SK-MEL-5 (cell line): ENCODE measurements at places on chromosomes 7 and 10.
A peak's percentile ranks its signal among the peaks of the same experiment; 100 is the strongest.

DNA sequence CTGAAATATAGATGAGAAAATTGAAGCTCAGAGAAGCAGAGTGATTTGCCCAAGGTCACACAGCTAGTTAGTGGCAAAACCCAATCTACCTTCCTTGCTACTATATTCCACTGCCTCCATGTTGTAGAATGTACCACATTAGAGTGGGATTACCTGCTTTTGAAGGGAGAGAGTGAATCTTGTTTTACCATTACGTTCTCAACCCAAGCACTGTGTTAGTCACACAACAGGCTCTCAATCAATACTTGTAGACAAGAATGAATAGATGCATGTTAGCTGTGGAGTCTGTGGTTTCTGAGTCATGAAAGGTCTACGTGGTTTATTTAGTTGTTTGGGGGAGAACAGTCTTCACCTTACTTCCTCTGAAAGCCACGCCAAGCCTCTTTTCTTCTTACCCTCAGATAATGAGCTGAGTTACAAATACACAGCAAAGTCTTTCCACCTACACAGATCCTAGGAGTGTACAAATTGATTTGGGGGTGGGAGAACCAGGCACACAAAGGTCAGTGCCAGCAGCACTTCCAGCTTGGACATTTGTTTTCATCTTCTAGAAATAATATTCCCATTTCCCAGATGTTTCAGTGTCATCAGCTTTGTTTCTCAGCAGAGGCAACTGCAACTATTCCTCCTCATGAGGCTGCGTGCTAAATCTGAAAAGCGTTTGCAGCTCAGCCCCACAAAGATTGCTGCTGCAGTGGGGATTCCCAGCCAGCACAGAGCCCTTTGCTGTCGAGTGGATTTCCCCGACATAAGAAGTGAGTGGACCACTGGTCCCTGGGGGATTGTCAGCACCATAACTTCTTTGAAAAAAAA lies 71.5 kb upstream of the ADO start:
- DNase-seq, result peak; percentile 56

DNA sequence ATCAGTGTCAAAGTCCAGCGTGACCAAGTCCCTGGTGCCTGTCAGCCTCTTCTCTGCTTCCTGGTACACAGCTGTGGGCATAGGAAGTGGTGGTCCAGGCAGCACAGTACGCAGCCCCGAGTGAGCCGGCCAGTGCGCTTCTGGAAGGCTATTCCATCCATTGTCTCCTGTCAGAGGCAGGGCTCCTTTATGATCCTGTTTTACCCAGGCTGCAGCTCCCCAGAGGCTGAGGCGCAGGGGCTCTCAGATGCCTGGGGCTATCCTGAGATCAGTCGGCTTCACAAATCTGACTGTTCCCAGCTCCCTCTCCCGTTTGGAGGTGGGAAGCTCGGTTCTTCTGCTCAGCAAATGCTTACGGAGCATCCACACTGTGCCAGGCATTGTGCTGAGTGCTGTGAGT lies 70.3 kb downstream of the LANCL2 start:
- no peak for DNase-seq

DNA sequence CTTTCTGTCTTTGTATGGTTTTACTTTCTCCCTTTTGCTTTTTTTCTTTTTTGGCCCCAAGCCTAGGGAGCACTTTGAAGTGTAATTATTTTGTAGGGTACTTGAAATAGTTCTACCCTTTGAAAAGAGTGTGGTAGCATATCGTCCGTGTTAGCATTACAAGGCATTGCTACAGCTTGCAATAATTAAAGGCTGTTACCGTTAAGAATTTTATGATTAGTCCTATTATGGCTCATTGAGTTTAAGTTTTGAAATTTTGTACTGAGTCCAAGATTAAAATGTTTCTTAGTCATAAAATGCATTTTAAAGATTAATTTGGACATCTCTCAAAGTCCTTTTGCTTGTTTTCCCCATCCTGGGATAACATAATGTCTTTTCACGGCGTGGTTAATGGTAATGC lies 490.0 kb upstream of the LRRN3 start:
- DNase-seq, result no peak

DNA sequence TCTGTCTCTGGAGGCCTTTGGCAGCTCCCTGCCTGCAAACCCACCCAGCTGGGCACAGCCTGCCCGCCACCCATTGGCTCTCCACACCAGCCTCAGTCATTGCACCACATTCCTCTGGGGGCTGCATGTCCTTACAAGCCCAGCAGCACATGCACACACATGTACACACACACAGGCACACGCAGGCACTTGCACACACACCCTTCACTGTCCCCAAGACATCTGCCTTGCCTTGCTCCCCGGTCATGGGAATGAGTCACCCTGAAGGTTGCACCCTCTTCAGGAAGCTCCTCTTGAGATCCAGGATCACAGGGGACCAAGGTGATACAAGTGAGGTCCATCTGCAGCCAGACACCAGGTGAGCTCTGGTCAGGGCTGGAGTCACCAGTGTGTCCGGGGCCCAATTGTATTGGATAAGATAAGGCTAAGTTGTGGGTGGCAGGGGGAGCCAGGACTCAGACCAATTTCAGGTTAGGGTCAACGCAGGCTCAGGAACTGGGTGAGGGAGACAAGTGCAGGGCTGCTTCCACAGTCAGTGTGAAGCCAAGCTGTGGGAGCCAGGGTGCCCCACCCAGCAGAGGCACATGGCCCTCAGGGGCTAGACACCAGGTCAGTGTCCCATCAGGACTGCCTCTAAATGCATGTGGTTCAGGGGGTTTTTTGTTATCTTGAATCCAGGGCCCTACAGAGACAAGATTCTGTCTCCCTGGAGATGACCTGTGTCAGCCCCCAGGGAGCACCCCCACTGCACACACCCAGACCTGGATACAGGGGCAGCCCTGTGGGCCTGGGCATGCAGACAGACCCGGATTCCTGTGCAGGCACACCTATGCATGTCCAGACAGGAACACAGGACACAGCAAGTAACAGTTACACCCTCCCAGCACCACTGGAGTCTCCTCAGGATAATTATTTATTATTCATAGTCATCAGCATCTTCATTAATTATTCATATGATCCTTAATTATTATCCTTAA lies 33.8 kb downstream of the KCNH2 start:
- no peak for DNase-seq

DNA sequence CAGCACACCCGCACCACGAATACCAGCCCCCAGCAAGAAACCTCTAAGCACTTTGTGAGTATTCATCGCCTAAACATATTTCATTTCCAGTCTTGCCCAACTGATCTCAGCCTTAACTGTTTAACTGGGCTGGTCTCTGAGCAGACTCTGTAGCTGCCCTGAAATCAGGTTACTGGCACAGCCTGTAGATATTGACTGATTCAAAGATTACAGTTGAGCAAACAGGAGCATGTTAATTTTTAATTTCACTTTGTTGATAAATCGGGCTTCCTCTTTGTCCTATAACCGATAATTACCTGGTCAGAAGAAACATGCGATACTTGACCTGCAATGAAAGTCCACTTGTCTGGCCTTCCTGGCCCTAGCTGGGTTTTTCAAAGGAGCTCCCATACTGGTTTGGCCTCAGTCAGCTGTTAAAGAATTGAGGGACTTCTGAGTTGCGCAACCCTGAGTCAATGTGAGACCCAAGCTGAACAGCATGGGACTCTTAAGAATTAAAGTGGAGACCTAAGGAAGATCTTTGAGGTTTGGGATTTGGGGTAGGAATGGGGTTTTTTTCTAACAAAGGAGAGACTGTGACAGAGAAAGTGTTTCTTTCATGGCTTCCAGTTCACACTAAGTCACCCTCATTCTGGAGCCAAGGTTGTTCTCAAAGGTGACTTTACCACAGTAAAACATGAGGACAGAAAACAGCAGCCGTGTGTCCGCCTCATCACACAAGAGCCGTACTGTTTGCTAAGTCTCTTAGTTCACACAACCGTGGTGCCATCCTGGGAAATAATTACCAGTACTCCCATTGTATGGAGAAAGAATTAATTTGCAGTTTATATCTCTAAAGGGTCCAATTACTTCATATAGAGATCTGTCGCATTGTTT lies 75.9 kb downstream of the PPP1R3C start:
- DNase-seq, result peak; percentile 20

GRCh38 chr7:36306222-36306621 lies 83.4 kb upstream of the ANLN start:
- no peak for DNase-seq

GRCh38 chr10:11881477-11882417 lies 58.6 kb downstream of the PROSER2 start:
- DNase-seq, result no peak

GRCh38 chr10:132351611-132352010 lies 19.6 kb downstream of the LRRC27 start:
- no peak for DNase-seq

DNA sequence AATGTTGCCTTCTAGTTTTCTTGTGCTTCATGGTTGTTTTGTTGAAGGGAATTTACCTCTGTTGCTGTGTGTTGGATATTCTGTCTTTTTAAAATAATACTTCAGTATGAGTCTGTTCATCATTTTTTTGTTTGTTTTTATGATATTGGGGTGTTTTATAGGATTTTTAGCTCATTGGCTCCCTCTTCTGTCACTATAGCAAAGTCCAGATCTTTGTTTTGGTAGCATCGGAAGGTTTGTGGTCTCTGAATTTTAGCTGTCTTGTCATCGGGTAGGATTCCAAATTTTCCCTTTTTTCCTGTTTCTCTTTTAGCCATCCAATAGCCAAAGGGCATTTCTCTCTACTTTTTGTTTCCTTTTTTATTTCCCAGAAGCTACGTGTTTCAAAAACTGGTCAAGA lies 91.4 kb downstream of the EXOC4 start:
- DNase-seq, result peak; percentile 45

GRCh38 chr7:48182718-48183369 lies 11.6 kb downstream of the ABCA13 start:
- DNase-seq, result no peak

DNA sequence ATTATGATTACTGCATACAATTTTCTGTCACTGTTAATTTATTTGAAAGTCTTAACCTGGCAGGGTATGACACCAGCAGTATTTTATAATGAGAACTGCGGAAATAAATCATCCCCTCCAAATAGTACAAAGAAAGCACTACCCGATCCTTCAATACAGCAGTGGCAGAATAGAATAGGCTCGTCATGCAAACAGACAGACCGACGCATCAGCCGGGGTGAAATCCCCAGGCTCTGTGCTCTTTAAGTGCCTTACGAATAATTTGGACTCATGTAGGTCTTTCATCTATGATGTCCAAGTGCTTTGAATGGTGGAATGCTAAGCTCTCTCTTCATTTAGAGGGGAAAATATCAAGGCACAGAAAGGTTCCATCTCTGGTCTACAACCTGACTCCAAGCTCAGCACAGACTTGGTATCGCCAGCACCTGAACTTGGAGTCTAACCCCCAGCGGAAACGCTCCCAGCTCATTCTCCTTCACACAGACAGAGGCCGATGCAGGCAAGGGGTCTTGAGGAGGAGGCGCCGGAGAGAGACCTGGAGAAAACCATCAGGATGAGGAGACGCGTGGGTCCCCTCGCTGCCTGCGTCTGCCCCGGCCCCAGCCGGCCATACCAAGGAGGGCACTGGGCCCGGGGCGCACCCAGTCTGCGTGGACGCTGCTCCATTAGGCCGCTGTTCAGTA lies 568.1 kb upstream of the MKI67 start:
- no peak for DNase-seq
